ENCODE measurements at places on chromosomes 7 and 10.

- DNase-seq = no peak
These were observed 638.5 kb downstream of the CCSER2 start for GRCh38 chr10:84966708-84967441.

- DNase-seq = no peak
These were observed 996.8 kb downstream of the KCNMA1 start for GRCh38 chr10:76640806-76641205.

GRCh38 chr10:26222563-26222962, 6.0 kb downstream of the GAD2 start:
- DNase-seq = no peak

DNA sequence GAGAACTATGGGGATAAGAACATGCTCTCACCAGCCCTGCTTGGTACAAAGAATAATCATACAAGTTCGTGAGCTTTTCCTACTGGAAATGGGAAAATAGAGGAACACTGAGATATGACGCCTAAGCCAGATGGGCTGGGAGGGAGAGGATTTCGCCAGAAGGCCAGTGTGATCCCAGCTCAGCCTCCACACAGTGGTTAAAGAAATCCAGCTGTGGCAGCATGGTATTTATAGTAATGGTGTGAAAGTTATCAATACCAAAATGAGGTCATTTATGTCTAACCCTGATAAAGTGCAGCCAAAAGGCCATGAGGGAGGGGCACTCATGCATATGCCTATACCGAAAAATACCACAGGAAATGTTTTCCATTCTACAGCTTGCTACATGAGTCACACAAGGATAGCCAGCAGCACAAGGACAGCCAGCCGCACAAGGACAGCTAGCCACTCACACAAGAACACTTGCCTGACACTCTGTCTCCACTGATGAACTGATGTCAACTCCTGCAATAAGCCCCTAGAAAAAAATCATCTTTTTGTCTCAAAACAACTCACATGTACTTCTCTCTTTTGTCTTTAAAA, 49.4 kb downstream of the FRMPD2 start:
- no peak for DNase-seq

- no peak for DNase-seq
These were observed 154.0 kb upstream of the KLF14 start for GRCh38 chr7:130887957-130888371.

GRCh38 chr10:119478111-119478802, 64.3 kb downstream of the RGS10 start:
- DNase-seq = no peak

Measured in smooth muscle cell of the brain vasculature (primary cell).